CD4-positive, alpha-beta T cell treated with Interleukin-15 for 4 hours (primary cell): ENCODE measurements at places on chromosomes 1 and 21.

DNA sequence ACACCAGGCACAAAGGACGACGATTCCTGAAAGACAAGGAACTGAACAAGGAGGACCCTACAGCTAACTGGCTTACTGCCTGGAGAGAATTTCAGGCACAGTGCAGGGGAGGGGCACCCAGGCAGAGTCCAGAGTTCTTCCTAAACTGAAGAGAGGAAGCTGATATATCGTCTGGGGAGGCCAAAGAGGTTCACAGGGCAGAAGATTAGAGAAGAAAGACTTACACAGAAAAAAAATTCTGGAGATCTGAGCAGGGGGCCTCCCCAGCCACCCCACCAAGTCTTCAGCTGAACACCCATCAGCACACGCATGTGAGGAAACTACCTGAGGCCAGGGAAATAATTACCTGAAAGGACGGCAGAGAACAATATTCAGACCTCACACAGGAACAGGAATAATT lies 24.6 kb downstream of the SORT1 start:
- no peak for DNase-seq

- DNase-seq: no peak
Measured at GRCh38 chr1:163471779-163472650, 150.3 kb downstream of the NUF2 start.

GRCh38 chr1:71231751-71232150 lies 150.9 kb upstream of the ZRANB2 start:
- no peak for DNase-seq

DNA sequence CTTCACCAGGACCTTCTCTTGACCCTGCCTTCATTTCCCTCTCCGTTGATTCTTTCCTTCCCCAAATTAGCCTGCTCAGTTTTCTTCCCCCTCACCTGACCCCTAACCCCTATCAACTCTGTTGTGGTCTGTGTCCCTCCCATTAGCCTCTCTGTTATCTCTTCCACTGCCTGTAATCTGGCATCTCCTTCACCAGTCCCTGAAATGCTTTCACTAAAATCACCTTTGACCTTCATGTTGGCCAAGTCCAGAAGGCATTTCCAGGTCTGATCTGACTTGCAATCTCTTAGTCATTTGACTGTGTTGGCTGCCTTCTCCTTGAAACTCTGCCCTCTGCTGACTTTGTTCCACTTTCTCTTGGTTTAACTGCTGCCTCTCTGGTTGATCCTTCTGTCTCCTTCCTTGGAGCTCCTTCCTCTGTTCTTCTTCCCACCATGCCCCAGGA lies 28.2 kb downstream of the ATP8B2 start:
- DNase-seq: peak; percentile 53

DNA sequence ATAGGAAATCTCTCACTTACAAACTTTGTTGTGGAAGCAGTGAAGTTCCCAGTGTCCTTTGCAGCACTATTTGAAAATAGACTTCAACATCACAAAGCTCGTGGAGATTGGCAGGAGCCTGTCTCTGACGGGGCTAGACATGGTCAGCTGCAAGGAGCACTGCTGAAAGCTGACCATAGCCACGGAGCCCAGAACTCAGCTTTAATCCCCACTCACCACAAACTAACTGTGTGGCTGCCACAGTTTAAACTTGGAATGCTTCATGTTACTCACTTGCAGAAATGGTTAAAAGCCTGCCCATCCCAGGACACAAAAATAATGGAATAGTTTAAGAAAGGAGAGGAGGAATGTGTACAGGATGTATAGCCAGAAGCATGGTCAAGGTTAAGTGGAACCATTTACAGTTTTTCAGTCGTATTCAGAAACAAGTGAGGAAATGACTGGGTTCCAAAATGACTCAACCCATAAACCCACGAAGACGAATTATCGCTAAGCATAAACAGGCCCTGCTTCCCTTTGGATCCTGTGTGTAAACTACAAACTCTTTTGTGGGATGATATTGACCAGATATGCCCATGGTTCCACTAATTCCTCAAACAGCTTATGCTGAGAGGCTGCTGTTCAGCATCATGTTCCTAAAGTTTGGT lies 18.2 kb downstream of the DNALI1 start:
- DNase-seq: no peak

DNA sequence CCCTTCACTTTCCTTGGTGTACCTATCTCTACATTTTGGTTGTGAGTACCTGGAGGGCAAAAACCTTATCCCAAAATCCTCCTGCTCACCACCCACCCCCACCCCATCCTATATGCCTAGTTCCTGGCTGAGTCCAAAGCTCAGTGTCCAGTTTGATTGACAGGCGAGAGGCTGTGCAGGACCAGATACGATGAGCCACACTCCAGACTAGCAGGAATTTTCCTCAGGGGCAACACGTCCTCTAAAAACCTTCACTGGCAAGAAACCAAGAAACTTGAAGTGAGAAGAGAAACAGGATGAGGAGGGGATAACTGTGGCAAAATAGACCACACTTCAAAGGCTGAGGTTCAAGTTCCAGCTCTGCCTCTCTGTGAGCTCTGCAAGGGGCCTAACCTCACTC lies 1.1 kb upstream of the SLAMF8 start:
- DNase-seq: no peak

DNA sequence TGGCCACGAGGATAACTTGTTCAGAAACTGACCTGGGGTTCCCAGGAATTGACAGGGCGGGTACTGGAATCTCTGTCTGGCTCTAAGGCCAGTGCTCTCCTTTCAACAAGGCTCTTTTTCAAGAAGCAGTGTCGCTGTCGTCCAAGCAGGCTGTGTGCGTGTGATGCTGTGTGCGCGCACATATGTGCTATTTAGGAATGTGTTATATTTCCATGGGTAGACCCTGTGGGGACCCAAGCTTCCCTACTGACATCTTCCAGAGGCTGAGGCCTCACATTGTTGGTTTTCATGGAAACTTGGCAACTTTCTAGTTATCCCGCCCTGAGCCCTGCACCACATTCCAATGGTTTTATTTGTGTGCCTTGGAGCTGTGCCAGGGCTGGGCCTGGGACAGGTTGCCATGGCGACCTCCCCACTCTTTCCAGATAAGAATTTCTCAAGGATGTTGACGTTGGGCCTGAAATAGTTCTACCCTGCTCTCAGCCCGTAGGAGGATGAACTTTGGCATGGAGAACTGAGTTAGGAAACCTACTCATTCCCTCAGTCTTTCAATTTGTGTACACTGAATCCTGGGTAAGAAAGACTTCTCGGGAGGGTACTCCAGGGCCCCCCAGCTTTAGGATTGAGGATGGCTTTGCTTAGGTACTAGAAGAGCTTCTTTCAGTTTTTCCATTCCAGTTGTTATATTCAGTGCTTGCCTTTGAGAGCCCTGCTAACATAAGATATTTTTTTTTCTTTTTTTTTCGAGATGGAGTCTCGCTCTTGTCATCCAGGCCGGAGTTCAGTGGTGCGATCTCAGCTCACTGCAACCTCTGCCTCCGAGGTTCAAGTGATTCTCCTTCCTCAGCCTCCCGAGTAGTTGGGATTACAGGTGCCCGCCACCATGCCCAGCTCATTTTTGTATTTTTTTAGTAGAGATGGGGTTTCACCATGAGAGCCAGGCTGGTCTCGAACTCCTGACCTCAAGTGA lies 38.8 kb upstream of the SRSF10 start:
- DNase-seq: no peak

DNA sequence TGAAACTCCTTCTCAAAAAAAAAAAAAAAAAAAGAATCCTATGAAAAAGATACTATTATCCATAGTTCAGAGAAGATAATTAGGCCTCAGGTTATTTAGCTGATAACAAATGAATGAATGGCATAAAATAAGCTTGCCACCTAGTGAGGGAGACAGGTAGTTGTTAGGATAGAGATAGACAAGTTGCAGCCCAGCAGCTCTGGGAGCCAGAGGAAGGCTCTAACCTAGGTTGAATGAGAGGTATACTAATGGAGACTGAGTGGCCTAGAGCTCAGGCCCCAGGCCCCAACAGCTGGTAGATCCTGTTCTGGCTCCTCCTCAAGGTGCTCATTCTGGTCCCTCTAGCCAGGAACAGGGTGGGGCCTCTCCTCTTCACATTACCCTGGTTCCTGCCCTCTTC lies 20.6 kb upstream of the RSPO1 start:
- no peak for DNase-seq

DNA sequence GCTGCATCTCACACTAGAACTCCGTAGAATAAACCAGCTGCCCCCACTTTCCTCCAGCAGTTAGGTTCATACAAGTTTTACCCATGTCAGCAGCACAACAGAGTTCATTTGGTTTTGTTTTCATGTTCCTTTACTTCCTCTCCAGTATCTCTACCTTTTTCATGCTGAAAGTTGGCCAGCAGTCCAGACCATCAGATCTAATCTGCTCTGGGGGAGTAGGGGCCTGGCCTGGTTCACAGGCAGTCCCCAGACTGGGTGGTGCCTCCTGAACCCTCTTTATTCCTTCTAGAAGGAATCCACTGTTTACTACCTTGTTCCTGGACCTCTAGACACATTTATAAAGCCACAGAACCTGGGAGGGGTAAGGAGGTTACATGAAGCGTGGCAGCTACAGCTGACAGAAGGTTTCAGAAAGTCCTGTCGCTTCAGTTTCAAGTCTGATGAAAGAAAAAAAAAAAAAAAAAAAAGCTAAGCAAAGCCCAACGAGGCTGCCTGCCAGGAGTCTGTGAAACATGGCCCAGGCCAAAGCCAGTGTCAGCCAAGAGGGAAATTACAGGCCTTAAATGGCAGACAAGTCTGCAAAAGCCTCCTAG lies 184.6 kb upstream of the JUN start:
- peak; percentile 10 for DNase-seq

- no peak for DNase-seq
Measured at GRCh38 chr1:161952607-161953172, 71.0 kb downstream of the OLFML2B start.

DNA sequence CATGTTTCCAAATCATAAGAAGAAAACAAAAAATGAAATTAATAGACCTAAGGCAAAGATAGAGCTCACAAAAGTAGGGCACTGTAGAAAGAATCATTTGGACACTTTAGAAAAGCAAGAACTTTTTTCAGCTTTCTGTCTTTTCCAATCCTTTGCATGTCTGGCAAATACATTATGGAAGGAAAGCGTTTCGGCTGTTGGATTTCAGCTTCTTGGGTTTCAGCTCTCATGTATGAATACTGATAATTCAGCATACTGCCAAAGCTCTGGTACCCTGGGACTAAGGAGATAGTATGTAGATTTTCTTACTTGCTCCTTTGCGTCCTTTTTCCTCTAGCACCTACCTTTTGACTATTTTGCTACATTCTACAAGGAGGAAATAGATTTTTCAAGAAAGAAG lies 375.9 kb downstream of the BRINP3 start:
- no peak for DNase-seq
